CD4-positive, alpha-beta memory T cell (primary cell): ENCODE measurements at places on chromosomes 3 and 15.

- no peaks in the 10 kb centered on the region for H3K27me3 ChIP-seq
- H3K27ac ChIP-seq: no peak overlapping the region
- no peaks in the 10 kb centered on the region for H3K4me1 ChIP-seq
- H3K36me3 ChIP-seq: no peaks in the 10 kb centered on the region
Observed at GRCh38 chr3:146505516-146505915, 36.2 kb upstream of the PLSCR2 start.

DNA sequence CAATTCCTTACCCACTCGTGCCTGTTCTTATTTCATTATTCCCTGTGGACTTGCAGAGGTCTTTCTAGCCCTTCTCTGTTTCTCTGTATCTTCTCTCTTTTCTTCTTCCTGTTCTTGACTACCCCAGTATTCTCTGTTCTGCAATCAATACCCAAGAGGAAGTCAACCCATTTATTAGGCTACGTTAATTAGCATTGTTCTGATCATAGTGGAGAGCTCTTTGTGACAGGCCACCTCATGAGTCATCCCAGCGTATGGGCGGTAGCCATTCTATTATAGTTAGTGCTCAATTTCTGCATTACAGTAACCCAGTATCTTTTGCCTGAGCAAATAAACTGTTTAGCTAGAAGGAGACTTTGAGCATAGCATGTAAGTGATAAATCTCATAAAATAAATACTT lies 259.5 kb upstream of the GRM7 start:
- no peaks in the 10 kb centered on the region for H3K36me3 ChIP-seq
- no peak overlapping the region for H3K27ac ChIP-seq
- no peak for DNase-seq
- no peaks in the 10 kb centered on the region for H3K27me3 ChIP-seq
- H3K4me3 ChIP-seq: no peak overlapping the region

DNA sequence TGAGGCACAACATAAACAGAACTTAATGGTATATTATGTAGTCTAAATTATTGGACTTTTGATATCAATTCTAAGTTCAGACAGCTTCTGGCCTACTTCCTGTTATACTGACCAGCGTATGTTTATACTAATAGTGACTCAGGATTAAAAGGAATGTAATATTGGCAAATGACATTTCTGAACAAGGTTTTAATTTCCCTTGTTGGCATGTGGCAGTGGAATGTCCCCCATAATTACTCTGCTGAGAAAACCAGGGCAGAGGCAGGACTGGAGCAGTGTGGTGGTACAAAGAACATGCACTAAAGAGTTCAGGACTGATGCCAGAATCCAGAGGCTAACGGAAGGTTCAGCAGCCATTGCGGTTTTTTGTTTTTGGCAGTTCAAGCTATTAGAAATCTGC lies 184.0 kb downstream of the KCNAB1 start:
- H3K4me3 ChIP-seq: no peak overlapping the region
- H3K27me3 ChIP-seq: no peaks in the 10 kb centered on the region
- no peaks in the 10 kb centered on the region for H3K4me1 ChIP-seq
- no peak overlapping the region for H3K27ac ChIP-seq
- H3K36me3 ChIP-seq: no peaks in the 10 kb centered on the region
- no peak for DNase-seq

GRCh38 chr3:5021116-5022092 lies 42.2 kb downstream of the BHLHE40 start:
- H3K4me1 ChIP-seq: peaks cover 59% of the 10 kb centered on the region
- no peaks in the 10 kb centered on the region for H3K27me3 ChIP-seq
- H3K27ac ChIP-seq: no peak overlapping the region
- no peak overlapping the region for H3K4me3 ChIP-seq
- H3K36me3 ChIP-seq: no peaks in the 10 kb centered on the region

DNA sequence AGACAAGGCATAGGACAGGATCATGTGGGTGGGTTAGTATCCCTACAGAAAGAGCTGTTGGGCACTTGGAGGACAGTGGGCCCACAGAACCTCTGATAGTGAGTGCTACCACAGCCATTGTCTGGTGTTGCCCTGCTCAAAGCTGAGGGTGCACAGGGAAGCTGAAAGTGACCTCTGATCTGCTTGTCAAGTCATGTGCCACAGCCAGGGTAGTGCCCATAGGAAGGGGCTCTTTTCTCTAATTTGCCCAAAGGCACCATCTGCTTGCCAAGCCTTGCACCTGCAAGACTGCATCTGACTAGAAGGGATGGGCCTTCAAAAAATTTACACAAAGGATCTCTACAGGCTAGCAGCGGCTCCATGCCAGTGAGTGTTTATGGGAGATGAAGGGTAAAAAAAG lies 87.4 kb upstream of the GSK3B start:
- H3K4me3 ChIP-seq: no peak overlapping the region
- no peaks in the 10 kb centered on the region for H3K36me3 ChIP-seq
- DNase-seq: no peak
- no peaks in the 10 kb centered on the region for H3K4me1 ChIP-seq
- H3K27me3 ChIP-seq: no peaks in the 10 kb centered on the region

DNA sequence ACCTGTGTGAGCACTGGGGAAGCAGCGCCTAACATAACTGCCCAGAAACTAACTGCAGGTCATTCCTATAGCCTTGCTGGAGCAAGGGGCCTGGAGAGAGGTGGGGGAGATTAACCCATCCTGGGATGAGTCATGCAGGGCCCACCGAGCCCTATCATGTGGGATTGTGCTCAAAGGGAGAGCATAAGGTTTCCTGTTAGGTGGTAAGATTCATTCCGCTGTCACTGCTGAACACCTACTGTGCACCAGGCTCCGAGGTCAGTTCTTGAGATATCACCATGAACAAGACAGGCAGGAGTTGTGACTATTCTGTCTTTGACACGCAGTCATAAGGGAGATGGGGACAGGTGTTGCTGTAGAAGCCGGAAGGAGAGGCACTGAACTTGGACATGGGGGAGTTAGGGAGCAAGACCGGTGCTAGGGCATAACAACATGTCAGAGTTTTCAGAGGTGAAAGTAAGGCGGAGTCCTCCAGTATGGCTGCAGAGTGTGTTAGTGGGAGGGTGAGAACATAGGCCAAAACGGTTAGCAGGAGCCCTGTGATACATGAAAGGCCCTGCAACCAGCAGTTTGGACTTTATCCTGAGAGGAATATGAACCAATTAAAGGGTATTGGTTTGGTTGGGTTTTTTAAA lies 2.4 kb downstream of the SLC25A38 start:
- H3K36me3 ChIP-seq: peaks cover 5% of the 10 kb centered on the region
- H3K27me3 ChIP-seq: no peaks in the 10 kb centered on the region
- peaks cover 62% of the 10 kb centered on the region for H3K4me1 ChIP-seq
- peak overlapping the region; percentile 38 for H3K4me3 ChIP-seq
- peak overlapping the region; percentile 93 for H3K27ac ChIP-seq

DNA sequence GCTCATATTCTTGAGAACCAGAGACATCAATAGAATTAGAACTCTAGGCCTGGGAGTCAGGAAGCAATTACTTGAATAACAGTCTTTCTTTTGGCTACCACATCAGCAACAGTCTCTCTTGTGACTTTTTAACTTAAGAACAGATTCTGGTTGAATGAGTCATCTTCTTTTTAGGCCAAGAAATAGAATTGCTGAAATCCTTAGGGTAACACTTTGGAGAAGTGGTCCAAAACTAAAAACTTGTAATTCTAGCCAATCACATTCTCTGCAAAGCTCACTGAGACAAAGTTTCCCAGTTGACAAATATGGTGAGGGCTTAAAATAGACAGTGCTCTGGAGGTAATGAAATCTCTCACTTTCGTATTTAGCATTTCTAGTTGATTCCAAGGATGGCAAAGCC lies 238.0 kb downstream of the SHOX2 start:
- H3K4me1 ChIP-seq: no peaks in the 10 kb centered on the region
- no peak for DNase-seq
- H3K36me3 ChIP-seq: no peaks in the 10 kb centered on the region
- no peak overlapping the region for H3K4me3 ChIP-seq
- no peak overlapping the region for H3K27ac ChIP-seq
- H3K27me3 ChIP-seq: no peaks in the 10 kb centered on the region

- no peak overlapping the region for H3K4me3 ChIP-seq
- peaks cover 30% of the 10 kb centered on the region for H3K27me3 ChIP-seq
- H3K36me3 ChIP-seq: no peaks in the 10 kb centered on the region
- no peaks in the 10 kb centered on the region for H3K4me1 ChIP-seq
- H3K27ac ChIP-seq: no peak overlapping the region
- DNase-seq: no peak
Observed at GRCh38 chr3:147421184-147421912, 12.2 kb downstream of the ZIC1 start.

DNA sequence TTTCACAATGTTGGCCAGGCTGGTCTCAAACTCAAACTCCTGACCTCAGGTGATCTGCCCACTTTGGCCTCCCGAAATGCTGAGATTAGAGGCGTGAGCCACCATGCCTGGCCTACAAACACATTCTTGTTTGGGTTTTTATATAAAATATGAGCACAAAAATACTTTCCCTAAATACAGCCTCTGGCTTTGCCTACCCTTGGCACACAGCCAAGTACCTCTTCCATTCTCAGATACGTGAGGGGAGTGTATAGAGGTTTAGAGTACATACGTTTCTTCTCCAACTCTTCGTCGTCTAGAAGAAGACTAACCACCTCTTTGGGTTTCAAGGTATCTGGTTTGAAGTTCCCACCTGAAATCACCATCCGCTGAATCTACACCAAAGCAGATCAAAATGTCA lies 33.5 kb downstream of the CHAC1 start:
- peaks cover 52% of the 10 kb centered on the region for H3K36me3 ChIP-seq
- no peaks in the 10 kb centered on the region for H3K4me1 ChIP-seq
- no peaks in the 10 kb centered on the region for H3K27me3 ChIP-seq
- DNase-seq: no peak

GRCh38 chr3:168585544-168585943 lies 489.8 kb upstream of the GOLIM4 start:
- DNase-seq: no peak
- H3K27ac ChIP-seq: no peak overlapping the region
- H3K27me3 ChIP-seq: no peaks in the 10 kb centered on the region
- no peaks in the 10 kb centered on the region for H3K36me3 ChIP-seq
- H3K4me3 ChIP-seq: no peak overlapping the region

GRCh38 chr3:64239841-64240240 lies 14.6 kb upstream of the PRICKLE2 start:
- no peak for DNase-seq
- no peak overlapping the region for H3K27ac ChIP-seq
- no peaks in the 10 kb centered on the region for H3K27me3 ChIP-seq
- no peak overlapping the region for H3K4me3 ChIP-seq
- H3K4me1 ChIP-seq: no peaks in the 10 kb centered on the region
